ENCODE measurements at places on chromosomes 12 and 14.

DNA sequence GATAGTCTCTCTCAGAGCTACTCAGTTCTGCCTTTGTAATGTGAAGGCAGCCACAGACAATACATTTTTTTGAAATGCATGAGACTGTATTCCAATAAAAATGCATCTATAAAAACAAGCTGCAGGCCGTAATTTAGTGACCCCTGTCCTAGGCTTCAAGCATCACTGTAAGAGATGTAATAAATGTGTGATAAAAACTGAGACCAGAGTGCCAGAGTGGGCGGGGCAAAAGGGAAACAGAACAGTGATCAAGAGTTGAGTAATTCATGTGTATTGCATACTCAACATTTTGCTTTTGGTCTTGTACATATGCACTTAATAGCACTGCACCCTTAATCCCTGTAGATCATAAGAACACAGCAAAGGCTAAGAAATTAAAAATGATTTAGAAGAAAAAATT is 743.5 kb downstream of the DIO2 start:
- no peak for DNase-seq

- DNase-seq: no peak
These were observed 228.0 kb upstream of the ATP2B1 start for GRCh38 chr12:89936631-89937030.

GRCh38 chr14:61063461-61063860 is 82.4 kb downstream of the SLC38A6 start:
- DNase-seq: no peak

DNA sequence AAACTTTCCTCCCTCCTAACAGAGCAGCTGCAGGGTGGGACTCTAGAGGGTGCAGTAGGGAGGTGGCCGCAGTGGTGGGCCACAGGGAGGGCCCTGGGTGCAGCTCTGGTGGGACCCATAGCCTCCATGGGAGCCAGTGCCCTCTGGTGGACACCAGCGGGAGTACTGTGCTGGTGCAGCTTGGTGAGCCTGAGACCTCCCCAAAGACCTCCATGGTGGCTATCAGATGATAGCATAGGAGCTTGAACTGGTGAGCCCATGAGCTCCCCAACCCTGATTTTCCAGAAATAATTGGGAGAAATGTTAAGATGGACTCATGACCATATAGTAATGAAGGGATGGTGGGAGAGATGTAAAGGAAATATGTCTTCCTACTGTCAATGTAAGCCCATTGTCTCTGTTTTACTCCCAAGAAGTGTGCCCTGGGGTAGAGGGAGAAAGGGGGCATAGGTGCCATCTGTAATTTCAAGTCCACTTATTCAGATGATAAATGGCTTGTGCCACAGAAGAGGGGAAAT is 98.7 kb downstream of the GAS2L3 start:
- no peak for DNase-seq

DNA sequence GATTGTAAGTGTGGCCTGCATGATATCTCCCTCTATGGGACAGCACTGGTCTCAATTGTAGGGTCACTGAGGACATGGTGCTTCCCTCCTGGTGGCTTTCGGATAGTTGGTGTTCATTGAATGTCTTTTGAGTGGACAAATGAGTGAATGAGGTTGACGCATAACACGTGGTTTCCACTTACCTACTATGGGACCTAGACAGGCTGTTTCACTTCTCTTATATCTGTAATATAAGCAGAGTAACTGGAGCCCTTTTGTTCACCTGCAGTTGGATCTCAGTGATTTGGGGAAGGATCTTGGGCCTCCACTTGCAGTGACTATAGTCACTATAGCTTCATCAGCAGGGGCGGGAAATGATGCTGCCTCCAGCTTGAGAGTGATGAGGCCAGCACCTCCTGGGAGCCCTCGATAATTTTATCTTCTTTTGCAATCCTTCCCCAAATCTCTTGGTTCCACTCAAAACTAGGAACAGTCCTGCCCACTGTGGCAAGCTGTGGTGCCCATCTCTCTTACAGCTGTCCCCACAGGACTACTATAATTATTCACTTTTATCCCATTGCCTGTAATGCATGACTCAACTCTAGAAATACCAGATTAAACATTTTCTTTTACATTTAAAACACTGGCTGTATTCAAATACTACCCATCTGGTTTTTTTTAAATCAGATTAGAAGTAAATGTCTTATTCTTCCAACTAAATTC is 242.9 kb downstream of the CHST11 start:
- no peak for DNase-seq

- DNase-seq: no peak
These were observed 47.2 kb downstream of the CCDC91 start for GRCh38 chr12:28237423-28237822.

DNA sequence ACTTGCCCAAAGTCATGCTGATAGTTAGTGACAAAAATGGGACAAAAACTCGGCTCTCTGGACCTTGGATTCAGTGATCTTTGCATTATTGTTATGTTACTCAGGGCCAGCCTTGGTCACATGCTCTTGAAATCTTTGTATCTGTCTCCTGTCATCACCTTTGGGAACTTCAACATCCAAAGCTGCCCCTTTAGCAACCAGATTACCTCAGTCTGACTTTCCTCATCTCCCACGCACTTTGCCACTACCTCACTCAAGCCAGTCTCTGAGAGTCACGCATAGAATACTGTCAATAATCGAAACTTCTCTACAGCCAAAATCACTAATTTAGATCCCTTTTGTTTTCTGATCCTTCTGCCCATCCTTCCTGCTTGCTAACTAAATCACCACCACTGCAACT is 90.8 kb upstream of the DAAM1 start:
- DNase-seq: no peak

DNA sequence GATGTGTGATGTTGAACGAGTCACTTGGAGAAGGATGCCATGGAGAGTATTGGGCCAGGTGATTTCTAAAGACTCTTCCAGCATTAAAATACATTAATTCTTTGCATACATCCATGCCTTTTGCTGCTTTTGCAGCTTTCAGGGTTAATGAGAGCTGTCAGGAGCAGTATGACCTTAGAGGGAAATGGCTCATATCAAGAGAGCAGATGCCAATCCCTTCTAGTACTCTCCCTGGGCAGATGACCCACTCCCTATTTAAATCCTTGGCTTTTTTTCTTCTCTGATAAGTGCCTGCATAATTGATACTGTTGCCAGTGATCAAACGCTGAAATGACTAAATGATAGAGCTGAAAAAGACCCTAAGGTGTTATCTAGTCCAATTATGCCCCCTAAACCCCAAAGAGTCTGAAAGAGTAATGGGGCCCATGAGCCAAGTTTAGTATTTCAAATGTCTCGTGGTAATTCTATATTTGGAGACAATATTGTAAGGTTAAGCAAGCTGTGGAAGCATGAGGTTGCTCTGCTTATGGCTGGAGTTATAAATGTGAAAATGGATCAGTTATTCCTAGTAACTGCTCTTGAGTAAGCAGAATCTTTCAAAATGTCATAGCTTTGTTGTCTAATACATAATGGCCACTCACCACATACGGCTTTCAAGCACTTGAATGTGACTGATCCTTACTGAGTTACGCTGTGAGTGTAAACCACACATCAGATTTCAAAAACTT is 137.3 kb downstream of the ETV6 start:
- no peak for DNase-seq

- DNase-seq: no peak
These were observed 4.7 kb upstream of the CISTR start for GRCh38 chr12:53756300-53757100.

DNA sequence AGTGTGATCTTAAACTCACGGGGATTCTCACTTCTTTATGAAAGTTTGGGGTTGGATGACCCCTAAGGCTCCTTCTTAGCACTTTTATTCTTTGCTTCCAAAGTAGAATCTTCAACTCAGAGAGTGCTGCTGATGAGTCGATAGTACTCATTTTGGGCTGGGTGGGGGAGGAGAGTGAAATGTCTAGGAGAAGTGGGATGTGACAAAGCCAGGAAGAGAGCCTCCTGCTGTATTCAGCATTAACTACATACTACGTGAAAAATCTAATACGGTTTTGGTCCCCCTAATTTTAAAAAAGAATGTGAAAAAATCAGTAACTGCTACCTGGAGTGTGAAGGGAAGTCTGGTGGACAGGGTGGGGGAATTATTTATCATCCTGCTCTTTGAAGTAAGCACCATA is 148.3 kb downstream of the SAMD4A start:
- no peak for DNase-seq

DNA sequence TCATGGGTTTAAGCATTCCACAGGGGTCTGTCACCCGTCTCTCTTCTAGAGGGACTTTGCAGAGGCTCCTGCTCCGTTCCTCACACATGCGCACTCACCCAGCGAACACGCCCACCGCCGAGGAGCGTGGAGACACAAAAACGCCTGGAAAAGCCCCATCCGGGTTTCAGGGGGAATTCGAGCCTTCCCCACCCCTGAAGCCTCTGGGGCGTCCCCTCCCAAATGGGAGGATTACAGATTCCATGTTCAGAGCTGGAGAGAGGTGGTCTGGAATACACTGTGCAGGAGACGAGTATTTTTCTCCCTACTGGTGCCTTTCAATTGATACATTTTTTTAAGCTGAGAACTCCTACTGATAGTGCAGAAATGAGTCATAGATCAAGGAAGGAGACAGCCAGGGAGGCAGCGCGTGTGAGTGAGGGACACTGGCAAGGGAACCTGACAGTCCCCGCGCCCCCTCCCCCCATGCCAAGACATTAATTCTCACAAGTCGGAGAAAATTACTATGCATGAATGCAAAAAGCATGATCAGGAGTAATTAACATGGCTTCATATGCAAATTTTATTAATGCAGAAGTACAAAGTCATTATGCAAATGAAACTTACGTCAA is 36.9 kb downstream of the BCL11B start:
- DNase-seq: no peak

GRCh38 chr14:93727039-93727740 is 61.1 kb downstream of the PRIMA1 start:
- DNase-seq: no peak

DNA sequence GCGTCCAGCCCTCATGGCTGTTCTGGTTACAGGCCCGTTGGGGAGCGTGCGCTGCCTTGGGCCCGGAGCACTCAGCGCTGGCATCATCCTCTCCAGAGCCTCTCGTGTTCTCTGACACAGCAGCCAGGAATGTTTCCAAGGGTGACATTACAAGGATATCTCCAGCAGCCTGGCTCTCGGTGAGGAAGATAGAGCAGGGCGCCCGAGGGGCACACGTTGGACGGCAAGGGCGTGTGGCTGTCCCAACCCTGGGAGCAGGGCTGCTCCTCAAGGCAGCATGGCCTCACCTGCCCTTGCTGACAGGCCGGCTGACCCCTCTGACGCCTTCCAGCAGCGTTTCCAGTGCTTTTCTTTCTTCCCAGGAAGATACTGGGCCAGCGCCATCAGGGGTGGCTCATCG is 14.4 kb downstream of the LRCOL1 start:
- DNase-seq: no peak

- DNase-seq: no peak
These were observed 29.2 kb downstream of the GNS start for GRCh38 chr12:64729909-64730587.

- peak; percentile 48 for DNase-seq
These were observed 396 bp downstream of the FERMT2 start for GRCh38 chr14:52950410-52950897.
